SJSA1 (cell line): ENCODE measurements at places on chromosomes 2 and 18. TPM values are rescaled to one million over a fixed set of nuclear protein-coding genes. Genes with fewer than 3 reads are reported as not detected.

DNA sequence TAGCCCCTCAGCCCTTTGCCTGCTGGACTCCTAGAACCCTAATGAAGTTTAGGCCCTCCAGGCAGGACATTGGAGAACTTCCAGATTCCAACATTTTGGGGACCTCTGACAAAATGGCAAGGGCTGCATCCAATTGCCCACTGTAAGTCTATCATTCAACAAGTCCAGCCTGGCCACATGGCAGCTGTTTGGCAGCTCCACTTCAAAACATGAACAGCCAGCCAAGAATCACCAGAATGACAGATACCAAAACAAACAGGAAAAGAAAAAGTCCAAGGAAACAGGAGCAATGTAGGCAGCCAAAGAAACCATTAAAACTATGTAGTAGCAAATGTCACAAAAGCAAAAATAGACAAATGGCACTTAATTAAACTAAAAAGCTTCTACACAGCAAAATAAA lies 25.5 kb downstream of the SLC4A5 start:
- no peak overlapping the region for H3K4me3 ChIP-seq

DNA sequence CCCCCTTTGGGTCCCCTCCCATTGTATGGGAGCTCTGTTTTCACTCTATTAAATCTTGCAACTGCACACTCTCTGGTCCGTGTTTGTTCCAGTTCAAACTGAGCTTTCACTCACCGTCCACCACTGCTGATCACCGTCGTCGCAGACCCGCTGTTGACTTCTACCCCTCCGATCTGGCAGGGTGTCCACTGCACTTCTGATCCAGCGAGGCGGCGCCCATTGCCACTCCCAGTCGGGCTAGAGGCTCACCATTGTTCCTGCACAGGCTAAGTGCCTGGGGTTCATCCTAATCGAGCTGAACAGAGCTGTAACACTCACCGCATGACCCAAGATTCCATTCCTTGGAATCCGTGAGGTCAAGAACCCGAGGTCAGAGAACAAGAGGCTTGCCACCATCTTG lies 11.0 kb upstream of the CHAC2 start:
- H3K4me3 ChIP-seq, result no peak overlapping the region
- no peak overlapping the region for H3K27ac ChIP-seq
- H3K27me3 ChIP-seq, result no peaks in the 10 kb centered on the region
- H3K4me1 ChIP-seq, result peaks cover 13% of the 10 kb centered on the region
- peaks cover 9% of the 10 kb centered on the region; the same call in 1 of the 2 replicates for H3K36me3 ChIP-seq
- DNase-seq, result no peak

DNA sequence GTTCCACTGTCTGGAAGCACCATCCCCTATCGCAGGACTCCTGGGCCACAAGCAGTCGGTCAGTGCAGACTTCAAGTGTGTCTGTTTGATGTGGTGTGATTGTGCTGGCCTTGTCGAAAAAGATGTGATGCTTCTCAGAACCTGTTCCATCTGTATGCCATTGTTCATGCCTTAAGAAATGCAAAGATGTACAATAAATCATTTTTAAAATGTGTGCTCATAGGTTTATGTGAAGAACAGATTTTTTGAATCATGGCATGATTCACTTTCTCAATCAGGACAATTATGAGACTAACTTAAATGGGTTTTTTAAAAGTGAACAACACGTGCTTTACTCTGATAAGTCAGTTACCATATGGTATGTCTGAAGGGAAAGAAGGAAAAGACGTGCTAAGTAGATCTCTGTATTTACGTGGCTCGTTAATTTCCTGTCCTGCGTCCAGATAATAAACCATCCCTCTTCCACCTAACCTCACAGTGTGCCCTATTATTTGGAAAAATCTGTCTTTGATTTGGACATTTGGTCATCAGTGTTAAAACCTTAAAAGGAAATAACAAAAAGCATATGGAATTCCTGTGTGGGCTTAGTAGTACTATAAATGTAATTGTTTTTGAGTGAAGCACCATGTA lies 54.9 kb downstream of the PRKRA start:
- H3K27me3 ChIP-seq, result no peaks in the 10 kb centered on the region
- H3K4me3 ChIP-seq, result no peak overlapping the region
- H3K36me3 ChIP-seq, result no peaks in the 10 kb centered on the region
- DNase-seq, result no peak
- no peaks in the 10 kb centered on the region for H3K4me1 ChIP-seq
- no peak overlapping the region for H3K27ac ChIP-seq

- no peak for DNase-seq
- H3K27ac ChIP-seq, result no peak overlapping the region
- no peaks in the 10 kb centered on the region for H3K36me3 ChIP-seq
- no peaks in the 10 kb centered on the region for H3K4me1 ChIP-seq
- no peaks in the 10 kb centered on the region for H3K27me3 ChIP-seq
- H3K4me3 ChIP-seq, result no peak overlapping the region
These were observed 44.7 kb upstream of the TMEM131 start for GRCh38 chr2:98040331-98040939.

DNA sequence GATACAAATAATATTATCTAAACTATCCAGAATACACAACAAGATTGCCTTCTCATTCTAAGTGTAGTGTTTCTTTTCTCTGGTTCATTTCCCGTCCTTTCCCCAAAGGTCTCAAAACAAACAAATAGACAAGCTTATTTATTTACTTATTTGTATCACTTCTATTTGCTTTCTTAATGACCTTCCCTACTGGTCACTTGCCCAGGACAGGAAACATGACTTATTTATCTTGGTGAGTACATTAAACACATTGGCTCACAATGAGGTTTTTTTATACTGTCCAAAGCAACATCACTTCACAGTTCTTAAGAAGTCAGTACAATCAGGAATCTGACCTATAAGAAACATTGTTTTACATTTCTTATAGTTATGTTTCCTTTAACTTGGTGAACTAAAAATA lies 123.3 kb upstream of the KYNU start:
- H3K27me3 ChIP-seq, result no peaks in the 10 kb centered on the region
- no peaks in the 10 kb centered on the region for H3K4me1 ChIP-seq
- H3K27ac ChIP-seq, result no peak overlapping the region
- no peak overlapping the region for H3K4me3 ChIP-seq
- no peak for DNase-seq

DNA sequence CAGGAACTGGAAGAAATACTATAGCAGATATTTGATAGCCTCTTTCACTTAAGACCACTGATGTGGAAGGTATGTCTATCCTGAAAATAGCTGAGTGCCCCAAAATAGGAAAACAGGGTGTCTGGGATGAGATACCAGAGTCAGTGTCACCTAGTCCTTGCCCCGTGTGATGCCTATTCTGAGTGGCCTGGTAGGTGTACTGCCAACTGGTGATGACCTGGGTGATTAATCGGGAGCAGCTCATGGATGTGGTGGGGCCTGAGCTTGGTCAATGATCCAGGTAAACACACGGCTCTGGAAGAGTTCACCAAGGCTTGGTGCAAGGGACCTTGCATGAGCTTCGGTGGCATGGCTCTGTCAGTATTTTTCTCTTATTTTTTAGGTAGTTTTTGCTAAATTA lies 95.2 kb downstream of the TANC1 start:
- no peak overlapping the region for H3K27ac ChIP-seq
- peaks cover 26% of the 10 kb centered on the region for H3K4me1 ChIP-seq
- H3K4me3 ChIP-seq, result no peak overlapping the region
- no peak for DNase-seq
- no peaks in the 10 kb centered on the region for H3K27me3 ChIP-seq

DNA sequence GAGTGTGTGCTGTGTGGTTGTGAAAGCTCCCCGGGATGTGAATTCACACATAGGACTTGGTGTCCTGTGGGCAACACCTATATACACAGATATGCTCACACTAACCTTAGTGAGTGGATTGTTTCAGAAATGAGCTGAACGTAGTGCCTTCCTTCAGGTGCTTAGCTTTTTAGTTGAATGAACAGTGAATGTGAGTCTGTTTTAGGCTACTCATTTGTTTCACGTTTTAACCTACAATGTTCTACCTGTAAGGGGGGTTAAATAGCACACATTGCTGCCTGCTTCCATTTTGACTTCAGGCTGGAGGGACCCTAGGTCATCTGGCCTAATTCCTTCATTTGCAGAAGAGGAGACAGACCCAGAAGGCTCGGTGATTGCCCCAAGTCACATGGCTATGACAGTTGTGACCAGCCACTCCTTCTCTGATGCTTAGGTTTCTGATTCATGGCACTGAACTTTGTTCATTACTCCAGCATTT lies 1.0 kb downstream of the PLEK start:
- H3K27me3 ChIP-seq, result no peaks in the 10 kb centered on the region
- no peak for DNase-seq
- no peaks in the 10 kb centered on the region for H3K36me3 ChIP-seq
- H3K4me1 ChIP-seq, result no peaks in the 10 kb centered on the region
- no peak overlapping the region for H3K4me3 ChIP-seq

DNA sequence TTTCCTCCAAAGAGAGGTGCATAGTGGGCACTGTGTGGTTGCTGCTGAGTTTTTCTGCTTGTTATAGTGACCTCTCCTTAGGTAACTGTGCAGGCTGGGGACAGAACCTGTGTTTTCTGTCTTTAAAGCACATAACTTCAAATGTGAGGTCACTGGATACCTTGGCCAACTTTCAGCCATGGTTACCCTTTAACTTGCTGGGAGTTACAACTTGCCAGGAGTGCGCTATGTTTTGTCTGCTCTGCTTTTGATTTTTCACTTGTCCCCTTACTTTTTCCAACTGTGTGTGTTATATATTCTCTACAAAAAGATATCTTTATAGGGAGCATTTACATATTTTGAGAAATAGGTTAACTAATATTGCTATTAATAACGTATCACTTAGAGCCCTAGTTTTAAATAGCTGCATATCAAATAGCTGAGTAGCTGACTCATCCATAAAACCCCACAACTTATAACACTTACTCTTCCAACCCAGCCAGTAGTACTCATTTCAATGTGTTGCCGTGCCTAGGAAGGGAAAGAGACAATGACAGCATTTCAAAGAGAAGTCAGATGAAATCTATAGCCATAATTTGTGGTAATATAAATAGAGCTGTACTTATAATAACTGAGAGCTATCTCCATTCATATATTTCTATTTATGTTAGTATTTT lies 51.6 kb downstream of the DPP4 start:
- H3K4me3 ChIP-seq, result no peak overlapping the region
- H3K4me1 ChIP-seq, result no peaks in the 10 kb centered on the region
- H3K27ac ChIP-seq, result no peak overlapping the region
- no peaks in the 10 kb centered on the region for H3K36me3 ChIP-seq

The CXCR2 gene
- not detected in 2 replicates for total RNA-seq

The PTPN4 gene
- total RNA-seq, result 8.0 and 10.5 TPM in 2 replicates

The ANKRD36 gene
- 5.5 and 16.7 TPM in 2 replicates for total RNA-seq
